Hypothalamus (tissue), 51 donors: ENCODE measurements at places on chromosomes 13 and 19.

- DNase-seq, result no peak
Measured at GRCh38 chr13:41970918-41971317, 10.0 kb upstream of the VWA8 start.

DNA sequence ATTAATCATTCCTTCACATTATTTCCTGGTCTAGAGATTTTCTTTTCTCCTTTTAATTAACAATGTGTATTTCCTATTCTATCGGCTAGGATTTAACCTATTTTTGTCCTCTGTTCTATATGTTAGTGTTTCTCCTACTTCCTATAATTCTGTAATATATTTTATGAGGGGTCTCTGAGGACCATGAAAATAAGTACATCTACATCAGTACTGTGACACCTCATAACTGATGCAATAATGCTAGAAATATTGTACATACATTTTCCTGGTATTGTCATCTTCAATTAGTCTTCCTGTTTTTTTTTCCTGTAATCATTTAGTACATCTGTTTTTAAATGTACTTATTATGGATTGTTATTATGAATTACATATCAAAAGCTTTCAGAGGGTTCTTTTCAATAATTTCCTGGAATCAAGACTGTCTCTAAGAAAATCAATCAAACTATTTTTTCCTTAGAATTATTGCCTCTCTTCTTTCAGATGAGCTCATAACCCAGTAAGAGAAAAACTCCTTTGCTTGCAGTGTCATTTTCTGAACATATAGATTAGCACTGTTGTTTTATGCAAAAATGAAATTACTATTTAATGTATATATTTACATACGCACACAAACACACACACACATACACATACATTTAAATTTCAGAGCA is 1004.3 kb downstream of the SLITRK5 start:
- no peak for DNase-seq

DNA sequence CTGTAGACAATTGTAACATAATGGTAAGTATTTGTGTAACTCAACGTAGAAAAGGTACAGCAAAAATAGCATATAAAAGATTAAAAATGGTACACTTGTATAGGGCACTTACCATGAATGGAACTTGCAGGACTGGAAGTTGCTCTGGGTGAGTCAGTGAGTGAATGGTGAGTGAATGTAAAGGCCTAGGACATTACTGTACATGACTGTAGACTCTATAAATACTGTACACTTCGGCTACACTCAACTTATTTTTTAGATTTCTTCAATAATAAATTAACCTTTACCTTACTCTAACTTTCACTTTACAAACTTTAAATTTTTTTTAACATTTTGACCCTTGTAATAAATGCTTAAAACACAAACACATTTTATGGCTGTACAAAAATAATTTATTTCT is 72.1 kb upstream of the FAM216B start:
- no peak for DNase-seq

GRCh38 chr13:112055036-112055914 is 11.7 kb upstream of the SOX1 start:
- no peak for DNase-seq

DNA sequence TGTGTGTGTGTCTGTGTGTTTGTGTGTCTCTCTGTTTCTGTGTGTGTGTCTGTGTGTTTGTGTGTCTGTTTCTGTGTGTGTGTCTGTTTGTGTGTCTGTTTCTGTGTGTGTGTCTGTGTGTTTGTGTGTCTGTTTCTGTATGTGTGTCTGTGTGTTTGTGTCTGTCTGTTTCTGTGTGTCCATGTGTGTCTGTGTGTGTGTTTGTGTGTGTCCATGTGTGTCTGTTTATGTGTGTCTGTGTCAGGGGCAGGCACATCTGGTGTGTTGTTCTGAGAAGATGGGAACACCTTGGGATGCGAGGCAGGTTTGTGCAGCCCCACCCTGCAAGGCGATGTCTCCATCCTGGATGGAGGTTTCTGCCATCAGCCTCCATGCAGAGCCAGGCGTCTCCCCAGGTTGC is 275.8 kb upstream of the SOX1 start:
- DNase-seq, result no peak

DNA sequence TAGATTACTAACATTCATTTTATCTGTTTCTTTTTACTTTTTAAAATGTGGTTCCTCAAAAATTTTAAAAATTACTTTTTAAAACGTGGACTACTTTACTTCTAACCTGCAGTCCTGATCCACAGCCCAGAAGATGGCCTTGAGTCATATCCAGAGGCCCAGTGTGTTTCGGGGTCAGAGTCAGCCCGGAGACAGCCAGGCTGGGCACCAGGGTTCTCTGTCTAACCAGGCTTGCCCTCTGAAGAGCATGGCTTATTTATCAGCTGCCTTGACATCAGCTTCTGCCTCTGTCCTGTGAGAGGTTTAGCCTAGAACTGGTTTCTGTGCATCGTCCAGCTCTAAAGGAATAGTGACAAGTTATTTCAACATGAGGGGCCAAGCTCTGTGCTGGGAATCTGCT is 332.0 kb downstream of the FGF9 start:
- DNase-seq, result no peak

GRCh38 chr19:42419309-42419708 is 7.9 kb downstream of the LIPE start:
- no peak for DNase-seq

GRCh38 chr13:102970542-102970941 is 95.7 kb downstream of the SLC10A2 start:
- no peak for DNase-seq

DNA sequence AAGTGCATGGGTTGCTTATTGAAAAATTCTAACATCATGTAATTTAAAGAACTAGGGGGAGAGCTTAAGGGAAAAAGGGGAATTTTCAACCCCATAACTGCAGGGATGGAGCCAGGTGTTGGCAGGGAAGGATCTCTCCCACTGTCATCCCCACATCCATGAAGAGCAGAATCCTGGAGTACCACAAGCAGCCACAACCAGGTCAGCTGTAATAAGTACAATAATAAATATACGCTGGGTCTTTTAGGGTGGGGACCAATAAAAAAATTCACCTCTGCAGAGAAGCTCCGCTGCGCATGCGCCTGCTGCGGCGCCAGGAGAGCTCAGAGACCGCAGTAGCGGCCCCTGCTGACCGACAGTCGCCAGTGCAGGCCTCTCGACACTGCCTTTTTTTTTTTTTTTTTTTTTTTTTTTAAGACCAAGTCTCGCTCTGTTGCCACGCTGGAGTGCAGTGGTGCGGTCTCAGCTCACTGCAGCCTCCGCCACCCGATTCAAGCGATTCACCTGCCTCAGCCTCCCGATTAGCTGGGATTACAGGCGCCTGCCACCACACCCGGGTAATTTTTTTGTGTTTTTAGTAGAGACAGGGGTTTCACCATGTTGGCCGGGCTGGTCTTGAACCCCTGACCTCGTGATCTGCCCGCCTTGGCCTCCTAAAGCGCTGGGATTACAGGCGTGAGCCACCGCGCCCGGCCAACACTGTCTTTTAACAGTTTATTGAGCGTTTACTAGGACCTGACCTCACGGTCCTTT is 2.5 kb upstream of the EEF2 start:
- DNase-seq, result no peak

- DNase-seq, result no peak
Measured at GRCh38 chr19:28394725-28395124, 818.2 kb downstream of the UQCRFS1 start.

GRCh38 chr19:6464070-6464873 is at the start of gene CRB3:
Gene CRB3, plus strand, starts transcription at chr19:6464271. Its CDS starts 431 bp downstream, at chr19:6464702.
- DNase-seq, result no peak

GRCh38 chr13:100675661-100676129 is 1.1 kb upstream of the TMTC4 start:
- no peak for DNase-seq

- no peak for DNase-seq
Measured at GRCh38 chr13:52847682-52848432, 583 bp downstream of the PCDH8 start.

- no peak for DNase-seq
Measured at GRCh38 chr13:21932996-21933395, 262.1 kb downstream of the FGF9 start.

DNA sequence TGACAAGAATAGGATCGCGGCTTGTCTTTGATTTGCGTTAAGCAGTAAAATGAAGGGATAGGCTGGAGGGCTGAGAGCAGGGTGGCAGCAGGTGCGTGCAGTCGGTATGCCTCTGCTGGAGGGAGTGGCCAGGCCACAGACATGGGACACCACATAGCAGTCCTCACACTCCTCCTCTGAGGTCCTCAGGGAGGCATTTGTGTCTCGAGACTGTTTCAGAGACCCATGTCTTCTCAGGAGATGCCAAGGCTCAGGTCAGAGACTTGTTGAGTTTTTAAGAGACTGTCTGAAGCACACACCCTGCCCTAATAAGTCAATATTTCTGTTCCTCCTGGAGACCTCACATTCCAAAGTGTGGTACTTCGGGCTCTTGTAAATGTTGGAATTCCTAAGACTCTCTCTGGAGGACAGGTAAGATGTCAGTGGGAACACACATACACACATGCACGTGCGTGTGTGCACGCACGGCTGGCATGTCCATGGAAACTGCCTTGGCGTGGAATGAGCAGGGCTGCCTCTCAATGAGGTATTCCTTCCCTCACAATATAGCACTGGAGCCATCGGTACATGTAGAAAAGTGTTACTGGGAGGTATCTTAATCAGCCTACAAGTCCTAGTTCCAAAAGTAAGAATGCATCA is 46.4 kb downstream of the COL4A2 start:
- DNase-seq, result no peak

- DNase-seq, result no peak
Measured at GRCh38 chr19:47122359-47123335, 8.0 kb upstream of the SAE1 start.

DNA sequence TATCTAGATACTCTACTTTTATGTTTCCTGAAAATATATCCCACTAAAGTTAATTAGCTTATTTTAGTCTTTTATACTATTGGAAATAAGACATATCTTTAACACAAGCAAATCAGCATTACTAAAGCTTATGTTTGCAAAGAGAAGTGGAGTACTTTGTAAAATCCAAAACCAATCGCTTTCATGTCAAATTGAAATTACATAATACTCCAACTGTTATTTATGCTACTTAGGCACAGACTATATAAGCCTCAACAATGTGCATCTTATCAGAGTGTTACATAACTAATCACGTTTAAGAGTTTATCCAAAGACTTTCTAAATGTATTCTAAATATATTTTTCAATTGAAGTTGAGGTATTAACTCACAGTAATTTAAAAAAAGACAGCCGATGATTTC is 200.0 kb downstream of the PCDH20 start:
- no peak for DNase-seq

DNA sequence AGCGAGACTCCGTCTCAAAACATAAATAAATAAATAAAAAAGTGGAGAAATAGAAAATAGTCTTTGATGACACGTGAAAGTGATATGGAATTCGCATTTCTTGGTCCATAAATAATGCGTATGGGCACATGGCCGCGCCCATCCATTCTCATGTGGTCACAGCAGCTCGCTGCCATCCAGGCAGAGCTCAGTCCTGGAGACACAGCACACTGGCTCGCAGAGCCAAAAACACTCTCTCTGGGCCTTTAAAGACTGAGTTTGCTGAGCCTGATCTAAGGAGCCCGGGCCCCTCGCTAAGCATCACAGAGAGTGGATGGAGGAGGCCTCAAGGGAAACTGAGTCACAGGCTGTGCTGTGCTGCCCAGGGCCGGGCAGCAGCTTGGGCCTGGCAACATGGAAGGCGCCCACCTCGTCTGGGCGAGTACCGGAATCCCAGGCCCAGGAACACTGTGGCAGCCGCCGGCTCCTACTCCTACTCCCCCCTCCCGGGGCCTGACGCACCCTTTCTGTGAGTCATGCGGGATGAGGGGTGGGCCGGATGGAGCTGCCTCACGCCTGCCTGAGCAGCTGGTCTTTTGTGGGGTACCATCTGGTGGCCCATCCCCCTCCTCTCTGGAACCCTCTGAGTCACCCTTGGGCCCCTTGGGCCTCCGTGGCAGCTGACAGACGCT is 28.9 kb upstream of the CACTIN start:
- DNase-seq, result no peak
